ENCODE measurements at places on chromosomes 2 and 18.

- no peak for DNase-seq
Measured at GRCh38 chr2:178484245-178485041, 4.2 kb downstream of the PLEKHA3 start.

- DNase-seq = no peak
Measured at GRCh38 chr18:60755134-60755533, 382.6 kb upstream of the MC4R start.

- no peak for DNase-seq
Measured at GRCh38 chr18:47415881-47416280, 164.4 kb upstream of the SKOR2 start.

- DNase-seq = no peak
Measured at GRCh38 chr2:229646186-229646723, 68.1 kb downstream of the DNER start.

GRCh38 chr2:56169521-56169920 lies 14.3 kb upstream of the CCDC85A start:
- no peak for DNase-seq

GRCh38 chr18:12325726-12326245 lies 17.7 kb downstream of the TUBB6 start:
- no peak for DNase-seq

DNA sequence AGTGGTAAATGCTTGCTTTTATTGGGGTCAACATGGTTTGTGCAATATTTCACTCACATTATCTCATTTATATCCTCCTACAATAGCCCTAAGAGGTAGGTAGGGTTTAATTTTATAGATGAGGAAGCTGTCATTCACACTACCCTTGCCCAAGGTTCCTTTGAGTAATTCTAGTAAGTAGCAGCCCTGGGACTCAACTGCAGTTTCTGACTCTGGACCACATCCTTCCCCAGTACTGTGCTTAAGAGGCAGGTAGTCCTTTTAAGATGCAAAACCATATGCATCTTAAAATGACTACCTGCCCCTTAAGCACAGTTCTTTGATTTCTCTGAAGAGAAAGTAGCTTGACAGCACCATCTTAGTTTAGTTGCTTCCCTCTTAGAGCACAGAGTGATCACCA lies 15.7 kb upstream of the NT5C1B start:
- DNase-seq = no peak

DNA sequence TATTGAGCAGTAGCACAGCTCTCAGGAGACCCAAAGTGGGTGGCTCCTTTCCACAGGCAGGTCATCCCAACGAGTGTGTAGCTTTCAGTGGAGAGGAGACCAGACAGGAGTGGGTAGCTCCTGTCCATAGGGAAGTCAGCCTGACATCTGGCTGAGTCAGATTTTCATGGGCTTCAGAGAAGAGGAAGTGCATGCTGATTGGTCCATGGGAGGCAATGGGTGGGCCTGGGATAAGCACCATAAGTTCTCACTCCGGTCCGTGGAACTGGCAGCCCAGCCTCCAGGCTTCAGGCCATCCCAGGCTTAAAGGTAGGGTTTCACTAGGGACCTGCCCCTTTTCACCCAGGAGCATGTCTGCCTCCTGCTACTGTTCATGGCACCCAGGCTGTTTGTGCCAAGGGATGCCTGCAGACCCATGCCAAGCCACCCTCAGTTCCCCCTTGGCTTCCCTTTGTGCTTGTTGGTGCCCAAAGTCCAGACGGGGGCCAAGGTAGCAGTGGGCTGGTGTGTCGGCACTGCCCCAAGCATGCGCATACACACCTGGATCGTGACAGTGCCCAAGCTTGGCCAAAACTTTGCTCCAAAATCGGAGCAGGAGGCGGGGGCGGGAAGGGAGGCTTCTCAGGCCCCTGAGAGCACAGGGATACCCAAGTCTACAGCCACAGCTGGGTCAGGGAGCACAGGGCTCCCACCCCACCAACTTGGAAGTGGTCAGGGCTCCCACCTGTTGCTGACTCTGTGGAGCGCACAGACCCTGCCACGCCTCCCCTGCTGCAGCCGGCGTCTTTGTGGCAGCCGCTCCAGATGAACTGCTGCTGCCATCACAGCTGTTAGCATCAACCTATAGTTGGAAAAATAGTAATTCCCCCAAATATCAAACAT lies 26.4 kb downstream of the MARCHF7 start:
- no peak for DNase-seq

DNA sequence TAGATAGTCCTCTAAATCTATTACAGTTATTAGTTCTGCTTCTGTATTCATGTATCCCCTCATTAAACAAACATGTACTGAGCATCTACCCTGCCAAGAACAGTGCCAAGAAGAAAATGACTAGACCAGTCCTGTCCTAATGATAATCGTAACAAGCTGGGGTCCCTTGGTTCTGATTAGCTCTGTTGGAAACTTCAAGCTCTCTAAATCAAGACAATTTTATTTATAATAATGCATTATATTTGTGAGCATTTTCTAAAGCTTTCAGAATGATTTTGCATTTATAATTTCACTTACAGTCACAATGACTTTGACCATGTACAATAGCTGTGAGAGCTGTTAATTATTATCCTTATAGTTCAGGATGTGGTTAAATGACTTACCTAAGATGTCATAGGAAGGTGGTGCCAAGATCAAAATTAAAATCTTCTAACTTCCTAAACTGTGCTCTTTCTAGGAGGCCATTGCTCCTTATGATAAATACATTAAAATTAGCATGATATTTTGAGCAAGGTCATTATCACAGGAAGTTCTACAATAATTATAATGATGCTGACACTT lies 336.5 kb upstream of the SLC39A10 start:
- no peak for DNase-seq

- DNase-seq = no peak
Measured at GRCh38 chr18:59096098-59096789, 43.4 kb upstream of the SEC11C start.

GRCh38 chr2:66481100-66481549 lies 46.2 kb downstream of the MEIS1 start:
- no peak for DNase-seq

DNA sequence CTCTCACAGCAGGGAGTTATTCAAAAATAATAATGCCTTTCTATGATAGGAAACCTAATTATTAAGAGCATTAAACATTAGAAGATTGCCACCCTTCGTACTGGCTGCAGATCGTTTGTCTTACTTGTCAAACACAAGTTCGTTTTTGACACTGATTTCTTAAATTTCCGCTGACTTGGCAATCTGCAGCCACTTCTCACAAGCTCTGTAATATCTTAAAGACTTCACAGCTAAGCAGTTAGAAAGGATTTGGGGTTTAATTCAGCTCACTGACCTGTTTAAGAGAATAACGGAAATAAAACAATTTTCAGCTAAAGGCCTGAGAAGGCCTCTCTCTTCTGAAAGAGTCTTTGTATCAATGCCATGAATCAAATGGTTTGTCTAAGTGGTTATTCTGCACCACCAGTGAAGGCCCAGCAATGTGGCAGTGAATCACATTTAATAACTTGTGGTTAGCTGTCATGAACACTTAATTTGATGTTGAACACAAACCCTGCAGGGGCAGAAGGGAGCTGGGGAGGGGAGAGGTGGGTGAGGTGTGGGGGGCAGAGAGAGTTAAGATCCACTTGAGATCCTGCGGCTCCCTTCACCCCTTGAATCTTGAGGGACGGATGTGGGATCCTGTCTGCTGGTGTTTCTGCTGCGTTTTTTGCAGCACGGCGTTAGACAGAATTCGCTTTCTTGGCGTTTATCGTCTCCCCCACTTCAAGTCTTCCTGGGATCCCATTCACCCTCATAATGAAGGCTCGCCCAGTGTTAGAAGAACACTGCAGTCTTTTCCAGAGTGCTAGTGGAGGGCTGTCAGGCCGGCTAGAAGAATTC lies 145.4 kb upstream of the SATB2 start:
- DNase-seq = no peak

DNA sequence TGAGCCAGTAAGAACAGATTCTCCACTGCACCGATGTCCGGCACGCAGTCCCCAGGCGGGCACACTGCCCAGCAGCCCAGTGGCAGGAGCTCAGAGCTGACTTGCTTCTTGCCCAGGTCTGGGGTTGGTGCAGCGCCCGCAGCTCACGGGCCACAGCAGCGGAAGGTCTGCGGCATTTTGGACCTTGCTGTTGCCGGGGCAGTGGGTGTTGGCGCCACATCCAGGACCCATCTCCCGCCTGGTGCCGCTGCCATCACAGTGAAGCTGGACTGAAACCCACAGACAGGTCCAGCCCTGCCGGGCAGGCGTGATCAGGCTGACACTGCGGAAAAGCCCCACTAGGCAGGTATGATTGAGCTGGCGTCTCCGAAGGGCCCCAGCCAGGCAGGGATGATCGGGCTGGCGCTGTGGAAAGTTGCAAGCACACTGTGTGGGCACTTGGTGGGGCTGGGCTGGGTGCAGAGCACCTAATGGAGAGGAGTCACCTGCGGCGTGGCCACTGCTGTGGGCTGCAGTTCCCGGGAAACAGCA lies 75.5 kb downstream of the SLC66A2 start:
- no peak for DNase-seq

GRCh38 chr18:38019292-38019691 lies 453.7 kb upstream of the CELF4 start:
- DNase-seq = no peak

DNA sequence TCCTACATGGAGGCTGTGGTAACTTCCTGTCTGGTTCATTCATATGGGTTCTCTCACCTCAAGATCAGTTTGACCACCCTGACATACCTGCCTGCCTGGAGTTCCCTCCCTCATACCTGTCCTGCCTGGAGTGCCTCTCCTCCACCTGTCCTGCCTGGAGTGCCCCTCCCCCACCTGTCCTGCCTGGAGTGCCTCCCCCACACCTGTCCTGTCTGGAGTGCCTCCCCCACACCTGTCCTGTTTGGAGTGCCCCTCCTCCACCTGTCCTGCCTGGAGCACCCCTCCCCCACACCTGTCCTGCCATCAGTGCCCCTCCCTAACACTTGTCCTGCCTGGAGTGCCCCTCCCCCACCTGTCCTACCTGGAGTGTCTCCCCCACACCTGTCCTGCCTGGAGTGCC lies 461.9 kb downstream of the PTPRM start:
- no peak for DNase-seq

- no peak for DNase-seq
Measured at GRCh38 chr2:98253461-98254070, 92.7 kb upstream of the CNGA3 start.

DNA sequence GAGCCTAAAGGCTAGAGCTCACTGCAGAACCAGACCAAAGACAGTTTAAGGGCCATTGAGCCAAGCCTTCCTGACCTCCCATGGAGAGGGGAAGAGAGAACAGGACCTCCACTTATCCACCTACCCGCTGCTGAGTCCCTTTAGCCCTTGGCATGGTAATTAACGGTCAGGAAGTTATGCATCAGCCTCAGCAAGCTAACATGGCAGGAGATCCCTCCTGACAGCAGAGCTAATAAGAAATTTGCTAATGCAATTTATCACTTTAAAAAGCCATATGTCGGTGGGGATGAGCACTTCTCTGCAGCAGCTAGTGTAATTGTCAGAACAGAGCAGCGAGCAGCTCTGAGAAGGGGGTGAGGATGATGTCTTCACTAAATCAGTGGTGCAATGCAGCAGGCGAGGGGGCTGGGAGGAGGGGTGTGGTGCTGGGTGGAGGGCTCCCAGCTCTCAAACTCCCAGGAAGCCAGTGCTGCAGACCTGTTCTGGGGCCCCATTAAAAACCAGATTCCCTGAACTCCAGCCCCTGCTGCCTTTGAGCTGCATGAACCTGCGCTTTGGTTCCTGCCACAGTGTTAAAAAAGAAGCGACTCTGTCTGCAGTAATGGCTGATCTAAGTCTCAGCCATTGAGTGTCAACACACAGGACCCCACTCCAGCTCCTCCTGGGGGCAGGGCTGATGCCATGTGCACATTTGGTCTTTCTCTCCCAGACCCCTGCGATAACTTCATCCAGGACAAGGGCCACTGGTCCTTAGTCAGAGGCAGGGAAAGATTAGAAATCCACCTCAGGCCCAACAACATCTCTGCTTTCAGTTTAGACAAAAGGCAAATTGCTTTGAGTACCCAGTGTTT lies 84.2 kb upstream of the STPG4 start:
- no peak for DNase-seq

Data from stimulated activated CD4-positive, alpha-beta T cell treated with anti-CD3 and anti-CD28 coated beads, Interleukin-2, amount 100 ng/mL, for 4 hours (primary cell).